ENCODE measurements at places on chromosomes 6 and 20.

- DNase-seq = peak; percentile 78
Measured at GRCh38 chr6:87702589-87702945, 534 bp upstream of the AKIRIN2 start.

- no peak for DNase-seq
Measured at GRCh38 chr20:41643504-41643938, 25.3 kb upstream of the CHD6 start.

- no peak for DNase-seq
Measured at GRCh38 chr20:18992418-18992817, 178.8 kb downstream of the SCP2D1 start.

- DNase-seq = no peak
Measured at GRCh38 chr6:15387118-15387517, 141.2 kb downstream of the JARID2 start.

- no peak for DNase-seq
Measured at GRCh38 chr20:47699818-47700217, 85.5 kb downstream of the SULF2 start.

- no peak for DNase-seq
Measured at GRCh38 chr6:35922139-35922554, 1.2 kb upstream of the SRPK1 start.

- DNase-seq = no peak
Measured at GRCh38 chr20:49167811-49168507, 20.2 kb downstream of the STAU1 start.

GRCh38 chr6:158758451-158758860 is 60.7 kb downstream of the EZR start:
- DNase-seq = peak; percentile 100

GRCh38 chr6:53523511-53524454 is 21.1 kb downstream of the GCLC start:
- no peak for DNase-seq

DNA sequence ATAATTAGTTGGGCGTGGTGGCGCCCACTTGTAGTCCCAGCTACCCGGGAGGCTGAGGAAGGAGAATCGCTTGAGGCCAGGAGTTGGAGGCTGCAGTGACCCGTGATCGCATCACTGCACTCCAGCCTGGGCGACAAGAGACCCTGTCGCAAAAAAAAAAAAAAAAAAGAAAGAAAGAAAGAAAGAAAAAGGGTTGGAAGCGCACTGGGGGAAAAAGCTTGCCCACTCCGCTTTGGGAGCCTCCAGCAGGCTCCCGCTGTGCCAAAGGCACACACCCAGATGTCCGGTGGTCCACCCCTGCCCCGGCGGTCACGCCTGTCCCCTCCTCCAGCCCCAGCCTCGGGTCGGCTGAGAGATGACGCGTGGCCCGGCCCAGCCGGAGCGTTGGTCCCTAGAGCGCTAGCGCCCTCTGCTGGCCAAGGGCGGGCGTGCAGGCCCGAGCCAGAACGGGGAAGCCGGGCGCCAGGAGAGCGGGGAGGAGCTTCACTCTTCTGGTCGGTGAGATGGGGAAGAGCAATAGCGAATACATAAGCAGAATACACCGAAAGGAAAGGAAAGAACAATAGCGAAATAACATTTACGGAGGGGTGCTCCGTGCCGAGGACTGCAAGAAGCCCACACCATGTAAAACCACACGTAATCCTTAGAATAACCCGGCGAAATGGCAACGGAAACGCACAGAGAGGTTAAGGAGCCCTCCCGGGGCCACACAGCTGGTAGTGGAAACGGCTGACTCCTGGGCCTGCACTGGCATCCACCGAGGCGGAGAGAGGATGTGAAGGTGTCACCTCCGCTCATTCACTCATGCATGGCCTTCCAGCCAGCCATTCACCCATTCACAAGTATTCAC is 41.7 kb downstream of the UBE2V1 start:
- DNase-seq = peak; percentile 76

DNA sequence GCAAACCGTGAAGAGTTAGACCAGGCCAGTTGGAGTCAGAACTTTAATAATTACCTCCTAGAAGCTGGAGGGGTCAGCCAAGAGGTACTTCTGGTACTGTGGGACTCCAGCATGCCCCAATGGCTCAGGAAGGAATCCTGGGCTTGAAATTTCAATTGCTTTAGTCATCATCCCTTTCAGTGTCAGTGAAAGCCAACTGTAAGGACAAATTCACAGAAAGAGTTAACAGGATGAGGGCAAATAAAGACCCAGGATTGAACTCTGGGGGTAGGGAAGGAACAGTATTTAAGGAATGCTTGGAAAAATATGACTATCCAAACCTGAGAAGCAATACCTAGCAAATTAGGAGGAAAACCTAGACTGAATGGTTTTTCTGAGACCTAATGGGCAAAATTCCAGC is 735.1 kb upstream of the MARCKS start:
- DNase-seq = no peak

DNA sequence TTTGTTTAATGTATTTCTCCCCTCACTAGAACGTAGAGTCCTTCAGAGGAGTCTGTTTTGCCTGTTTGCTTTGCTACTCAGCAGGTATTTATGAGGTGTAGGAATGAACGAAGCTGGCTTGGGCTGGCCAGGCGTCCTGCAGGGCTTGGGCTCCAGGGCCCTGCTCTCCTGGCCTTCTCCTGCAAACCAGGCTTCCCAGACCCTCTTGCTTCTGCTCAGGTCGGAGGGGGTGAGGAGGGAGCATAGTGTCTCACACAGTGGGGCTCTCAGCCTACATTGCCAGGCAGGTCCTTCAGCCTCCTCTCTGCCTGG is 24.6 kb upstream of the MLN start:
- no peak for DNase-seq

GRCh38 chr6:54846857-54847674 is 495 bp downstream of the FAM83B start:
- peak; percentile 17 for DNase-seq

- DNase-seq = no peak
Measured at GRCh38 chr6:4396044-4396443, 260.7 kb upstream of the ECI2 start.

DNA sequence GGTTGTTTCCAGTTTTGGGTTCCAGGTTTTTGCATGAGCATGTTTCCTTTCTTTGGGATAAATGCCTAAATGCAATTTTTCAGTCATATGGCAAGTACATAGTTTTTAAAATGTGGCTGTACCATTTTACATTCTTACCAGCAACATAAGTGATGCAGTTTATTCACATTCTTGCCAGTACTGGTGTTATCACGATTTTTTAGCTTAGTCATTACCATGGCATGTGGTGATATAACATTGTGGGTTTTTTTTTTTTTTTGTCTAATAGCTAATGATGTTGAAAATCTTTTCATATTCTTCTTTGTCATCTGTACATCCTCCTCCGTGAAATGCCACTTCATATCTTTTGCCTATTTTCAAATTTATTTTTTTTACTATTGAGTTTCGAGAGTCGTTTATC is 2.9 kb upstream of the TDRD6 start:
- DNase-seq = no peak

GRCh38 chr20:3798373-3798768 is 2.3 kb downstream of the CDC25B start:
- no peak for DNase-seq

DNA sequence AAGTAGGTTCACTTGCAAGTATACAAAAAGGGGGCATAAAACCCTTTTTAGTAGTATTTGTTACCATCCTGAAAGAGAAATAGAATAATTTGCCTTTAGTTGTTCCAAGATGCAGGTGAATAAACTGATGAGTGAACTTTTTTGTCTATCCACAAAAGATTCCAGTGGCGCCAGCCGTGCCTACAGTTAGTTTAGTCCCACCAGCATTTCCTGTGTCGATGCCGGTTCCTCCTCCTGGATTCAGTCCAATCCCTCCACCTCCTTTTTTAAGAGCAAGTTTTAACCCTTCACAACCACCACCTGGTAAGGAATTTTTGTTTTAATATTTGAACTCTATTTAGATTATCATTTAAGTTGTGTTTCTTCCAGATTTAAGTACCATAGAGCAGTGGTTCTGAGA is 90.9 kb downstream of the SCAF8 start:
- DNase-seq = no peak

DNA sequence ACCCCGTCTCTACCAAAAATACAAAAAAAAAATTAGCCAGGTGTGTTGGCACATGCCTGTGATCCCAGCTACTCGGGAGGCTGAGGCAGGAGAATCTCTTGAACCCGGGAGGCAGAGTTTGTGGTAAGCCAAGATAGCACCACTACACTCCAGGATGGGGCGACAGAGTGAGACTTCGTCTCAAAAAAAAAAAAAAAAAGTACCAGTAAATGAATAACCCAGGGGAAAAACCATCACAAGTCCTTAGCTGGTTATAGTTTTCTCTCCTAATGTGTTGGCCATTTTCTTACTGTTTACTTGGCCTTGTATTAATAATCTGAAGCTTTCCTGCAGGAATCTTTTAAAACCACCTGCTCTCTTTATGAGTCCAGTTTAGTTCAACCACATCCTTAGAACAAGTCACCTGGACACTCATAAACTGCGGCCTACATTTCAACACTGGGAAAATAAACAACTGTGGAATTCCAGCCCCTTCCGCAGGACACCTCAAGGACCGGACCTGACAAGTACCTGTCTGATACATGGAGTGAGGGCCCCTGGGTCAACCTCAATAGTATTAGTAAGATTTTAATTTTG is 102.6 kb downstream of the ATP9A start:
- no peak for DNase-seq

- peak; percentile 15 for DNase-seq
Measured at GRCh38 chr20:21808863-21809664, 103.6 kb downstream of the PAX1 start.

DNA sequence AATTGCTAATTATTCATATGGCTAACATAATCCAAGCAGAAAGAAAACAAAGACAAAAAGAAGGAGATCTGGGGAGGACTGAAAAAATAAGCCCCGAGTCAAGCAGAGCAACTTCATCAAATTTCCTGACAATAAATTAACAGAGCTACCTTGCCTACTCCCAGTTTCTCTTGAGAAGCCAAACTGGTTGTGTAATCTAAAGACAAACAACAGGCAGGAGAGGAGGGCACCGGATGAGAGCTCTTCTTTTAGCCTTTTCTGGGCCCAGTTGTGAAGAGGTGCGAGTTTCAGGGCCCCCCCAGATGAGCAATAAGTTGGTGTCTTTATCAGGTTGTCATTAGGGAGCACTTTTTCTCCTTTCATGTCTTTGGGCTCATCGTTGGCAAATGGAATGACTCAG is 197.1 kb upstream of the PCSK2 start:
- no peak for DNase-seq

DNA sequence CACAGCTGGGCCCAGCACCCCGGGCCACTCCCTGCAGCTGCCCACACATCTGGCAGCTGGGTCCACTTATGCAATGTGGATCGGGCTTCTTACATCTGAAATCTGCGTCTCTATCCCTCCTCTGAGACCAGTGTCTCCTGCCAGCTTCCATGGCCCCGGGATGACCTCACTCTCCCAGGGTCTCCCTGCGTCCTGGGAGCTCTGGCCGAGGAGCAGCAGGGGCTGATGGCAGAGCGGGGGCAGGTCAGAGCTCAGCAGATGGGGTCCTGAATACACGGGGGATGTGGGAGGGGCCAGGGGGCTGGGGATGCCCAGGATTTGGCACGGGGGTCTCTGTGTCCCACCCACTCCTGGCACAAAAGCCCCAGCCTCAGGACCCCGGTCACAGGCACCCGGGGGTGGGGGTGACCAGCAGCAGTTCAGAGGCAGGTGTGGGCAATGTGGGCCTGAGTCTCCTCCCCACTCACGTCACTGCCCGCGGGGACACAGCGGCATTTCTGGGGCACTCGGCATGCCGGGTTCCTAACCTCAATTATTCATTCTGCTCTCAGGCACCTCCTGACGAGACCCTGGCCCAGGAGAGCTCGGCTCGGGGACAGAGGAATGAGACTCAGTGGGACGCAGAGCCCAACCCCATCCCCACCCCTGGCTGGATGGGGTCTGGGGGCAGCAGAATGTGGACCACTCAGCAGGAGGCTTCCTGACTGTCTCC is 16.4 kb downstream of the CHRNA4 start:
- DNase-seq = no peak

DNA sequence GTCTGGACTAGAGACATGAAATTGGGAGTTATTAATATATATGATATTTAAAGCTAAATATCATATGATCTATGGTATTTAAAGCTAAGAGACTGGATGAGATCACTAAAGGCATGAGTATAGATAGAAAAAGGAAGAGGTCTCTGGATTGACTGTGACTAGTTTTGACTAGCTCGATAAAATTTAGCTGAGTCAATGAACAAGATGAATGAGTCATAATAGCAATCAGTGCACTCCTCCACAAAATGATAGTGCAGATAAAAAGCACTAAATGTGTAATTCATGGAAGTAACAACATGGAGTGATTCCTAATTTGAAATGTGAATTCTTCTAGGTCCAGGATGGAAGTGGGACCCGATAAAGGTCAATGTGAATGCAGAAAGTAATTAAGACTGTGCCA is 127.4 kb downstream of the PFDN4 start:
- DNase-seq = no peak

DNA sequence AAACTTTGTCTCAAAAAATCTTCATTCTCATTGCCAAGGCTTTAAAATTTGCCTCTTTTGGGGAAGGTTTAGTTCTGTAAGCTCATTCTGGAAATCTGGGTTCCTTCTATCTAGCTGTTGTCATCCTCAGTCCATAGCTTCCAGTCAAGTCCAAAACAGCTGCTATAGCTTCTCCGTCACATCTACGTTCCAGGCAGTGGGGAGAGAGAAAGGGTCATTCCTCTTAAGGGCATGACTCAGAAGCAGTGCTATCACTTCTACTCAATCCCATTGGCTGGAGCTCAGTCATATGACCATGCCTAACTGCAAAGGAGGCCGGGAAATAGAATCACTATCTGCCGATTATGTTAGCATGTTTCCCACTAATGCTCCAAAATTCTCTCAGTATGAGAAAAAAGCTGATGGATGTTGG is 141.4 kb upstream of the PTPN1 start:
- no peak for DNase-seq

- DNase-seq = no peak
Measured at GRCh38 chr6:89302195-89302770, 12.8 kb downstream of the GABRR2 start.

DNA sequence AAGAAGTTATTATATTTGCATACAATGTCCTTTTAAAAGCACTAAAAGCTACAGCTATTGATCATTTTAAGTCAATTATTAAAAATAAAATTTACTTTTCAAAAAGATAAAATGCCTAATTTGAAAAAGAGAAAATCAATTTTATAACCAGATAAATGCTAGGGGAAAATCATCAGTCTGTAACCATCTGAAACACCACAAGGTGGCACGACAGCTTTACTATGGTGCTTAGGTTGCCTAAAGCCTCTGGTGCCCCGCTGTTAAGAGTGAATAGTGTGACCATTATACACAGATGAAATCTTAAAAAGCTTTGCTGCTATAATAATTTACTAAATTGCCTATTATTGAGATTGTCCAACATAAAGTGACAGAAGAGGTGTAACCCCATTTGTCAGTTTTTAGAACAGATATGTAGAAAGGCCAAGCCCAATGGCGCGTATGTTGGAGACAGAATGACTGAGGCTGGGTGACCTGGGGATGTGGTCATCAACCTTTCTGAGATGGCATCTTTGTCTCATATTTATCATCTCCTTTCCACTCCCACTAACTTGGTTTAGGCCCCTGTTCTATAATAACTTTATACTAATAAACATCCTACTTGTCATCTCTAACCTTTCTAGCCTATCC is 100.8 kb downstream of the MOXD1 start:
- DNase-seq = peak; percentile 8

GRCh38 chr20:52493171-52493721 is 301.7 kb upstream of the ZFP64 start:
- peak; percentile 94 for DNase-seq
